ENCODE measurements at places on chromosomes 2 and 18.

DNA sequence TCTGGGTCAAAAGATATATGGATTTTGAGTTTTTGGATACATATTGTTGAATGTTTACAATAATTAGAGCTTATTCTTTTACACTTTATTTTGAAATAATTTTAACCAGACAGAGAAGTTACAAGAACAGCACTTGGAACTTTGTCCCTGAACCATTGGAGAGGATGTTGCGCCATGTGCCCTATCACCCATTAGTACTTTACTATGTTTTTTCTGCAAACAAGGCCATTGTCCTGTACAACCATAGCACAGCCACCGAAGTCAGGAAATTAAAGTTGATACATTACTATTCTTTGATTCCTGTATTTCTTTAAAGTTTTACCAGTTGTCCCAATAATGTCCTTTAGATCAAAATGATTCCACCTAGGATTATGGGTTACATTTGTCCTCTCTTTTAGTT is 188.8 kb downstream of the ACKR3 start:
- DNase-seq, result no peak

GRCh38 chr2:200356857-200357384 is 50.4 kb downstream of the SPATS2L start:
- DNase-seq, result peak; percentile 35

DNA sequence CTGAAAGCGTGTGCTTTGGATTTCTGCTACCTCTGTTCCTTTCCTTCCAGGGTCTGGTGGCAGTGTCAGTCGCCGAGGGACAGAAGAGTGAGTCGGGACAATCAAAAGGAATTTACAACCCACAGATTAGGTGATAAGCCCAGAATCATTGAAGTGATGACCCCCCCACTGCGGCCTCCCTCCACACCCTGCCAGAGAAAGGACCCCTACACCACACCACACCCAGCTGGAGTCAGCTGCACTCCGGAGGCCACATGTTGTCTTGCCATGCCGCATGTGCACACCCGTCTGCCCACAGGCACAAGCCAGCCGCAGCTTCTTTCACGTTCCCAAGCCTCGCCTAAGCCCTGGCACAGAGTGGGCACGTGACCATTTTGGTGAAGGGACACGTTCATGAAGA is 366.8 kb upstream of the SALL3 start:
- no peak for DNase-seq

DNA sequence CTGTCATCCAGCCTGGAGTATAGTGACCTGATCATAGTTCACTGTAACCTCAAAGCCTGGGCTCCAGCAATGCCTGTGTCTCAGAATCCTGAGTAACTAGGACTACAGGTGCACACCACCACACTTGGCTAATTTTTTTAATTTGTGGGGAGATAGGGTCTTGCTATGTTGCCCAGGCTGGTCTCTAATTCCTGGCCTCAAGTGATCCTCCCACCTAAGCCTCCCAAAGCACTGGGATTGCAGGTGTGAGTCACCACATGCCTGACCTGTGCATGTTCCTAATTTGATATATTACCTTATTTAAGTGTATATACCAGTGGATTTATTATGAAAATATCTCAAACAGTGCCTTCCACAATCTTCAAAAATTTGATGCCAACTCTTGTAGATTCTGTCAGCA is 123.6 kb upstream of the XIRP2 start:
- no peak for DNase-seq

DNA sequence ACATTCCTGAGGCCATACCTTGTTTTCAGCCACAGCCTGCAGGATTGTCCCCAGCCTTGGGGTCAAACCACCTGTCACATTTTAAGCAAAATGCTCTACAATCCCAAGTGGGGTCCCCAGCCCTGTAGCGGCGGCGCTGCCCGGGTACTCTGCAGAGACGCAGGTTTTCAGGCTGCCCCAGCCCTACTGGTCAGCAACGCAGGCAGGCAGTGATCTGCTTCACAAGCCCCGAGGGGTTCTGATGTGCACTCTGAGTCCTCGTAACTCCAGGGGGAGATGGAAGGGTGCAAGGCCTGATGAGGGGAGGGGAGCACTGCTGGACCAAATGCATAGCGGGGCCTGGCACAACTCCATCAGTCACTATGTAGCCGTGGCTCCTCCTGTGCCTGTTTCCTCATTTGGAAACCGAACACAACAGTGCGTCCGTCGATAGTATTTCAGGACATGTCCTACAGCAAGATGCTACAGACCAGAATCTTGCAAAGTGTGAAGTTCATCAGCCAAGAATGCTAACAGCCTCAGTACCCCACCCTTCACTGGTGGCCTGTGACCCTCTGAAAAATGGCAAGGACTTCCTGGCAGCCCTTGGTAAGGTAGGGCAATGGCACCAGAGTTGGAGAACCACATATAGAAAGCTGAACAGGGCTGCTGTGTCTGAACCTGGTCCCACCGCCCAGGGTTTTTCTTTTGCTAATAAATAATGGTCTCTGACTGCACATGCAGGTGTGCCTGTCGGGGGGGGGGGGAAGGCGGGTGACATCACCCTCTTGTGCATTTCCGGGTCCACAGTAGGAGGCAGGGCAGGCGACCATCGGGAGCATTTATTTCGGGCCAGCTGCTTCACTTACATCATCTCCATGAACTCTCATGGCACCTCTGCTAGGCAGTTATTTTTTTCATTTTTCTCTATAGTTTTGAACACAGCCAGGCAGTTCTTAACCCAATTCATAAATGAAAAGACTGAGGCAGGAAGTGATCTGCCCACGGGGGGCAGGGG is 50.6 kb upstream of the TFCP2L1 start:
- DNase-seq, result no peak

- DNase-seq, result no peak
These were observed 32.7 kb downstream of the SETBP1 start for GRCh38 chr18:44713435-44713834.

- no peak for DNase-seq
These were observed 5.4 kb downstream of the IMMT start for GRCh38 chr2:86189782-86190416.

- no peak for DNase-seq
These were observed 99.5 kb upstream of the GATA6 start for GRCh38 chr18:22069916-22070315.

DNA sequence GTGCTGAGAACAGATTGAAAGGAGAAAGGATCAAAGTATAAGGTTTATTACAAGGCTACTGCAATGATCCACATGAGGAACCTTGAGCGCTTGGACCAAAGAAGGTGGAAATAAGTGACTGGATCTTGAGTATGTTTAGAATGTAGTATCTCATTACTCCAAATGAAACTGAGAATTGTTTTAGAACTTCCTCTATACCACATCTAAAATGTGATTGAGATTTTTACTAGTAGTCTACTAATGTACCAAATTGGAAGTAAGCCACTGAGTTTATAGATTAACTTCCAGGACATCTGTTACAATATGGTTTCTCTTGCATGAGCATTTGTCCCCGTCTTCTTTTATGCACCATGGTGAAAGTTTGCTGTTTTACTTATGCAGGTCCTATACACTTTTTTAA is 300.5 kb downstream of the SUCLG1 start:
- no peak for DNase-seq

DNA sequence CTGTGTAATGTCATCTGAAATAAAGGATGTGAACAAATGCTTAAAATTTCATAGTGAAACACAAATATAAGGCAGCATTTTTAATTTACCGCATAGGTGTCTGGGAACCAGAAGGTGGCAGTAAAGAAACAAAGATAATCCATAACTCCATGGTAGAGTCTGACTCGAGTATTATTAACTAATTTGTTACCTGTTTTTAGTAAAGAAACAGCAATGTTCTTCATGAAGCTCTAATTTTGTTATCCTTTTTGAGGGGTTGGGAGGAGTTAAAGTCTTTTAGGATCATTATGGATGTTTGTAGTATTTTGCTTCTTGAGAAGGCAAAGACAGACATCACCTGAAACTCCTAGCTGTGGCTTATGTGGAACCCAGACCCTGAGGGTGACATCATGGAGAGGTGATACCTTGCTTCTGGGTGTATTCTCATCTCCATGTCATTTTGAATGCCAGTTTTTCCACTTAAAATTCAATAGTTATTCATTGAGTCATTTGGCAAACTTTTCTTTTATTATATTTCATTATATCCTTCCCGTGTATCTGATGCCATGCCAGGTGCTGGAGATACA is 286.2 kb upstream of the EPAS1 start:
- peak; percentile 69 for DNase-seq

GRCh38 chr2:44769349-44770011 is 172.0 kb upstream of the SIX3 start:
- no peak for DNase-seq

DNA sequence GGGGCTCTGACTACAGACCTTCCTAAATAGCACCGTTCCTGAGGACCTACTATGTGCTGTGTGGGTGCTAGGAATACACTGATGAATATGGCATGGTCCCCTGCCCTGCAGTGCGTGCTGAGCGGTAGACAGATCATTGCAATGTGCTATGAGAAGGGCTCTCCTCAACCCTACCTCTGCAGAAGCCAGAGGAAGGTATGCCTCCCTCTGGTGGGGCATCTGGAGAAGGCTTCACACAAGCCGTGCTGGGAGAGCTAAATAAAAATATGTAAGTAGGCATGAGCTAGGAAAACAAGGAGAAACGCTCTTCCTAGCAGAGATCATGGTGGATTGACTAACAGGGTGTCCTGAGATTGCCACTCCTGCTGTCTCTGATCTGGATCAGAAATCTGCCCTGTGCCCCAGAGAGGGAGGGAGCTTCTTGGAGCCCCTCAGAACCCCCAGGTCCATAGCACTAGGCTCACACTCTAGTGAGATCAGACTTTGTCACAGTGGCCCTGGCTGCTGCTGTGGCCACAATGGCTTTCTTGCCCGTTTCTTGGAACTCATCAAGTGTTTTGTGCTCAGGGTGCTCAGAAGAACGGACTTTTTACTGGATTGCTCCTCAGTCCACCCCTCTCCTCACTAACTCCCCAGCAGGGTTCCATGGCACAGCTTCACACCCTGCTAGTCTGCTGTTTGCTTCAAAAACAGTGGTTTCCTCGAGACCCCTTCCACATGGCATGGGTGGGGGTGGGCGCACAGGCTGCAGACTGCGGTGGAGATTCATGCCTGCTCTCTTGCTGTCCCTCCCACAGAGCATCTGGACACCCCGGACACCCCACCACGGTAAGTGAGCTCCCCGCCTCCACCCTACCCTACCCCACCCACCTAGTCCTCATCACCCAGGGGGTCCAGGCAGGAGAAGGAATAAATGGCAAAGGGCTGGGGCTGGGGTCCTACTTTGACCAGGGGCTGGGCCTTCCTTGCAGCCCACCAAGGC is 14.2 kb downstream of the SIGLEC15 start:
- DNase-seq, result peak; percentile 83

DNA sequence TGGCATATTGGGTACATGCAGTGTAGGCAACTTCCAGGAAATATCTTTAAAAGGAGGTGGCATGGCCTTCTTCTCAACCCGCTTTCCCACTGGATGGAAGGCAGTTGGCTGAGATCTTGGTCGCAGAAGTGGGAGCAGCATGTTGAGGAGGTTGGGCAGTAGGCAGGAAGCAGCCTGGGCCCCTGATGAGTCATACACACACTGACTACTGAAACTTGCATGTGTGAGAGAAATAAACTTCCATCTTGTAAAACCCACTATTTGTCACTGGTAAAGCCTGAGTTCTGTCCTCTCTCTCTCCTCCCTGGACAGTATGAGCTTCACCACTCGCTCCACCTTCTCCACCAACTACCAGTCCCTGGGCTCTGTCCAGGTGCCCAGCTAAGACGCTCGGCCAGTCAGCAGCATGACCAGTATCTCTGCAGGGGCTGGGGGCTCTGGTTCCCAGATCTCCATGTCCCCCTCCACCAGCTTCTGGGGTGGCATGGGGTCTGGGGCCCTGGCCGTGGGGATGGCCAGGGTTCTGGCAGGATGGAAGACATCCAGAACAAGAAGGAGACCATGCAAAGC is 233.8 kb upstream of the SPRED2 start:
- DNase-seq, result peak; percentile 58

- peak; percentile 91 for DNase-seq
These were observed 59.8 kb upstream of the SLC8A1 start for GRCh38 chr2:40511661-40512213.

- DNase-seq, result peak; percentile 72
These were observed 276.1 kb upstream of the NCKAP5 start for GRCh38 chr2:133844214-133844892.

- no peak for DNase-seq
These were observed 21.5 kb upstream of the BZW1 start for GRCh38 chr2:200790185-200790584.

DNA sequence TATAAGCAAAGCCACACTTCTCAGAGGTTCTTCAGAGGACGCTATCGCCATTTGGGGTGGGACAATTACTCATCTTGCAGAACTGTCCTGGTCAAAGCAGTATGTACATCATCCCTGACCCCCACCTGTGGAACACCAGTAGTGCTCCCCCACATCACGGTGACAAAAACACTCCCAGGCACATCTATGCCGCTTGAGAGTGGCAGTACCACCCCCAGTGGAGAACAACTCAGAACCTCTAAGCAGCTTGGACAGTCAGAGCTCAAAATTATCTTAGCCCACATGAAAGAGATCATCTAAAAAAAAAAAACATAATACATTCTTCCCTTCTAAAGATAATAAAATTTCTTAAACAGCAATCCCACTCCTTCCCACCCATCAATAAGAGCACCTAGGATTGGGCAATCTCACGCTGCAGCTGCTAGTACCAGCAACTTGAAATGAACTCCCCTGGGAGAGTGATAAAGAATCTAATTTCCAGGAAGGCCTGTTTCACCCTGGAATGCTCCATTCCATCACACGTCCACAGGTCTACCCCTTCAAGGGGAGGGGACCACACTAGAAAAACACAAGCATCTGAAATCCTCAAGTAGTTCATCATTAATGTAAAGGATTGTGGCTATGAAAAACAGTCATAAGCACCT is 31.7 kb downstream of the LRP2 start:
- DNase-seq, result no peak

DNA sequence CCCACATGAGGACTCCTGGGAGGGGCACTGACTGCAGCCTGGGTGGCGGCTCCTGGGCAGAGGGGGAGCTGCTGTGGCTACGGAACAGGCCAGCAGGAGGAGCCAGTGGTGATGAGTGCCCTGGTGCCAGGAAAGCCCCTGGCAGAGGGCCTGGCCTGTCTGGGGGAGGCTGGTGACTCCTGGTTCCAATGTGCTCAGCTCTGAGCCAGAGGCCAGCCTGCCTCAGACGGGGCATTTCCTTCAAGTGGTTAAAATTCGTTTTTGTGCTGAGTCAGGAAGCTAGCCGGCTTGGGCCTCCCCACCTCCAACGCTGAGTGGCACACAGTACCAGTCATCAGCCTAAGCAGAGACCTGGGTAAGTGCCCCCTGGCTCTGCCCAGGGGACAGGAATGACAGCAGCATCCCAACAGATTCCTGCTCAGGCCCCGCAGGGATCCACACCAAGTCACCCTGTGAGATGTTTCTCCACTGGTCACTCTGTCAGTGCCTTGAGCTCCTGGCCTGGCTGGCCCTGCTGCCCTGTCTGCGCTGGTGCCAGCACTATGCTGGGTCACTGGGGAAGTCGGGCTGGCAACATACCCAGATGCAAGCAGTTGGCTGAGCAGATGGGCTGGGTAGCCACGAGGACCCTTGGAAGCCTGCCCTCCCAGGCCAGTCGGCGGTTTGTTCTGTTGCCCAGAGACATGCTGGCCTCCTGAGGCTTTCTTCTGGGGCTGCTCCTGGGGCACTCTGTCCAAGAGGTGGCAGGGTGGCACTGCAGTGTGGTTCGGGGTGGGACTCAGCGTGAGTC is 7.1 kb upstream of the KLF11 start:
- DNase-seq, result peak; percentile 66

- DNase-seq, result no peak
These were observed 1284.1 kb upstream of the GYPC start for GRCh38 chr2:125371867-125372266.

GRCh38 chr2:121103960-121104359 is 181.0 kb downstream of the TFCP2L1 start:
- no peak for DNase-seq

Measured in fibroblast of mammary gland (primary cell).